Stimulated activated CD4-positive, alpha-beta T cell treated with anti-CD3 and anti-CD28 coated beads, Interleukin-12 subunit alpha, Interleukin-12 subunit beta, amount 100 ng/mL, for 4 hours (primary cell): ENCODE measurements at places on chromosomes 16 and 17.

DNA sequence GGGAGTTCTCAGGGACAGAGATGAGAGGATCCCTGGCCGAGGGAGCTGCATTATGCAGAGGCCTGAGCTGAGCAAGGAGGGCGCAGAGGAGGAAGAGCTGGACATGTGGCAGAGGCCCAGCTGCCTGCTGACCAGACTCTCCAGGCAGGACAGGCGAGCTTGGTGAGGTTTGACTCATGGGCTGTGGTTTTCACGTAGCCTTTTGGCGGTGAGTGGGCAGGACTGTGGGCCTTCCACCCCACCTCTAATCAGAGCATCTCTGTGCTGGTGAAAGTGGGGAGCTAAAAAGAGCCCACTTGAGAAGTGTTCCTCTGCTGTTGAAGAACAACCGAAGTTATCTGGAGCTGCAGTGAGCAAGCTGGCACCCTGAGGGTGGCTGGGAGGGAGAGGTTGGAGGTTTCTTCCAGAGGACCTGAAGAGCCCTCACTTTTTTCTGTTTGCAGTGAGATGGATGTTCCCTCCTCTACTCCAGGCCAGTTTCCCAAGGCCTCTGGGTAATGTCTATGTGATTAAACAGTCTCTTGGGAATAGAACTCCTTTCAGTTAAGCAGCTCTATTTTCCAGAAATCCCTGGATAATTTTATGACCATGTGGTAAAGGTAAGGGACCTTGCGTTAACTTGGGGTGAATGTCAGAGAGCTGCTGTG, 11.9 kb downstream of the EPN2 start:
- no peak for DNase-seq

GRCh38 chr16:67555795-67556212, 6.5 kb upstream of the CTCF start:
- DNase-seq = no peak

- no peak for DNase-seq
These were observed 15.5 kb upstream of the RBFOX3 start for GRCh38 chr17:79626156-79626890.

DNA sequence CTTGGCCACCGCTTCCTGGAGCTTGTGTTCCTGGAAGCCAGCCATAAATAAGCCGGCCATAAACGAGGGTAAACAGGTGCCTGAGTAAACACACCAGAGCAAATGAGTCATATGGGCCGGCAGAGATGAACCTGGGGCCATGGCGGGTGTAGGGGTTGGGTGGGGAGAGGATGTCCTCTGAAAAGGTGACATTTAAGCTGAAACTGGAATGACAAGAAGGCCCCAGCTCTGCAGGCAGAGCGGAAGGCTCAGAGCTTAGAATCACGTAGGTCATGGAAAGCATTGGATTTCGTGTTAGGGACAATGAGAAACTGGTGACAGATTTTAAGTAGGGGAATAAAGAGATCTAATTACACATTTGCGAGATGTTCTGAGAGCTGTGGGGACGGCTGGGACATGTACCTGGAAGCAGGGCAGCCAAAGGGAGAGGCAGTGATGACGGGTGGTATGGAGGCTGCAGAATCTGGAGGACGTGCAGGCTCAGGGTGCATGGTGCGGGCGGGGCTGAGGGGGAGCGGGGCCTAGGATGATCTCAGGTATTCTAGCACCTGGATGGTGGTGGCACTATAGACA, 8.1 kb upstream of the DNASE1 start:
- DNase-seq = no peak

DNA sequence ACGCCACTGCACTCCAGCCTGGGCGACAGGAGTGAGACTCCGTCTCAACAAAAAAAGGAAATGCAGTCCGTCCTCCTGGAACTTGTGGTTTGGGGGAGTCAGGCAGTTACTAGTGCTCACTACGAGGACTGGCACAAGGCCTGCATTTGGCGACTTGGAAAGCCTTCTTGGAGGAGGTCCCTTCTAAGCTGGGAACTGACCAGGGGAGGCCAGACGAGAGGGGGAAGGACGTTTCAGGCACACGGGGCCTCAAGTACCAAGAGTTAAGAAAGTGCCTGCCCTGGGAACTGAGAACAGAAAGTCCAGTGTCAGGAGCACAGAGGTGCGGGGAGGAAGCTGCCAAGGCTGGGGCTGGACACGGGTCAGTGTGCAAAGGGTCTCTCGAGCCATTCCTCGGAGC, 89.9 kb downstream of the ABR start:
- no peak for DNase-seq
